Natural killer cell (primary cell): ENCODE measurements at places on chromosomes 4 and X. TPM values are rescaled to one million over a fixed set of nuclear protein-coding genes. Genes with fewer than 3 reads are reported as not detected.

The CD40LG gene
- not detected for total RNA-seq

The ALB gene
- not detected for total RNA-seq

GRCh38 chr4:24669751-24670150, 85.4 kb upstream of the DHX15 start:
- no peak overlapping the region for H3K27ac ChIP-seq
- H3K4me3 ChIP-seq, result no peak overlapping the region
- no peaks in the 10 kb centered on the region for H3K27me3 ChIP-seq
- DNase-seq, result no peak
- H3K4me1 ChIP-seq, result no peaks in the 10 kb centered on the region

DNA sequence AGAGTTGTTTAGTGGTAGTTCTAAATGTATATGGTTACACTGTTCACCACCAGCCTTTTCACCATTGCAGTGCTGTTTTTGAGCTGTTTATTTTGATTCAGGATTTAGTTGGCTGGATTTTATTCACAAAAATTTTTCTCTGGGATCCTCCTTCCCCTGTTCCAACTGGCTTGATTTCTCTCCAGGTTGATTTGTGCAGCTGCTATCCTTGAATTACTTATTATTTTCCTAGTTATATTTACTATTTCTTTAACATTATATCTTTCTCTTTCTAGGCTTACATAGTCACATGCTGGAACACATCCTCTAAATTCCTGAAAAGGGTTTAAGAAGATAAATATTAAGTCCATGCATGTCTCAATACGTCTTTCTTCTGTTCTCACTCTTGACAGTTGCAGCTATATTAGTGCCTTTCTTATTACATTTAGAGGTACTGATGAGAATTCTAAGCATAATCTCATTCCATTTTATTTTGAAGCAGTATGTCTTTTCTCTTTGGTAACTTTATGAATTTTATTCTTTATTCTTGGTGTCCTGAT, 82.2 kb downstream of the SUPT20HL2 start:
- H3K27ac ChIP-seq, result no peak overlapping the region
- H3K4me3 ChIP-seq, result no peak overlapping the region
- no peaks in the 10 kb centered on the region for H3K4me1 ChIP-seq
- no peaks in the 10 kb centered on the region for H3K27me3 ChIP-seq
- DNase-seq, result no peak
- no peaks in the 10 kb centered on the region for H3K36me3 ChIP-seq

GRCh38 chrX:5409106-5409505, 819.6 kb downstream of the NLGN4X start:
- no peak for DNase-seq
- H3K4me3 ChIP-seq, result no peak overlapping the region
- H3K27ac ChIP-seq, result no peak overlapping the region
- no peaks in the 10 kb centered on the region for H3K27me3 ChIP-seq

DNA sequence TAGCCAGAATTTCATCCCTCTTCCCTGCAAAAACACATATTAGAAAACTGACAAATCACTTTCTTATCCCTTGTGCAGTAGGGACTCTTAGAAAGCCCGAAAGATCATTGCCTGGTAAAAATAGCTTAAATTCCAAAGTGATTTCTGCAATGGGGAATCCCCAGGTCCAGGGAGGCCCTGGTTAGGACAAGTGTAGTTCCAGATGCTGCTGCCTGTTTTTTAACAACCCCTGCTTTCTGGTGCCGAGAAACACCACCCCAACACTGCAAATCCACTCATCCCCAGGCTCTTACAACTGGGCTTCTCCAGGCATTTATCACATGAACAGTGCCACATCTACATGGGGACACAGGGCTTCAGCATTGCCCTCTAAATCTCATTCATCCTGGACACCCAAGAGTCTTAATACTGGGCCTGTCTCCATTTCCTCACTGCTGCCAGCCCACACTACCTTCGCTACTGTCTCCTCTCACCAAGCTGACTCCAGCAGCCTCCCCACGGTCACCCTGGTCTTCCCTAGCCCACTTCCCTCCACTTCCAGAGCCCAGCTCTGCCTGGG, 112.2 kb upstream of the PSAPL1 start:
- H3K27ac ChIP-seq, result no peak overlapping the region
- no peak for DNase-seq
- no peaks in the 10 kb centered on the region for H3K27me3 ChIP-seq
- H3K4me1 ChIP-seq, result no peaks in the 10 kb centered on the region
- H3K36me3 ChIP-seq, result no peaks in the 10 kb centered on the region

- no peak overlapping the region for H3K4me3 ChIP-seq
- H3K36me3 ChIP-seq, result no peaks in the 10 kb centered on the region
- no peaks in the 10 kb centered on the region for H3K27me3 ChIP-seq
- no peak overlapping the region for H3K27ac ChIP-seq
- DNase-seq, result no peak
Observed at GRCh38 chr4:77634132-77634785, 28.6 kb downstream of the CXCL13 start.
